ENCODE measurements at places on chromosomes 5 and 9.

DNA sequence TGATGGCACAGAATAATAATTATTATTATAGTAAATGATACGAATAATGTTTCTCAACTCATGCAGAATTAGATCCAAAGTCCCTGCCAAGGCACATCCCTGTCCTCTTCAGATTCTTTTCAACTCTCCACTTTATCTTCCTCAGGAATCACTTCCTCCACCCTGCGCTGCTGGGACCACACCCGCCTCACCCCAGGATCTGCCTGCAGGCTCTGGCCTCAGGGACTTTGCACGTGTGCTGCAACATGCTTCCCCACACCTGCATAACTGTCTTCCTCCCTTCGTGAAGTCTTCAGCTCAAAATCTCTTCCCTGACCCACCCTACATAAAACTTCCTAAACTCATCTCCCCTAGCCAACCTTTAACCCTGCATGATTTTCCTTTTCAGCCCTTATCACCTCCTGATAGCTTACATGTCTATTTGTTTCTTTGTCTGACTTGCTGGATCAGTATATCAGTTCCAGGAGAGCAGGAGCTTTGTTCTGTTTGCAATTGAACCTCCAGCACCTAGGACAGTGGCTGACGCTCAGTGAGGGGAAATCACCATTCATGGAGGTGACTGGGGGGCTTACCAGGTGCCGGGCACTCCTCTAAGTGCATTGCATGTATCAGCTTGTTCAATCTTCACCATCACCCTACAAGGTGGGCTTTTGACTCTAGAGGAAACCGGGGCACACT lies 47.5 kb upstream of the EGFLAM start:
- DNase-seq = no peak

DNA sequence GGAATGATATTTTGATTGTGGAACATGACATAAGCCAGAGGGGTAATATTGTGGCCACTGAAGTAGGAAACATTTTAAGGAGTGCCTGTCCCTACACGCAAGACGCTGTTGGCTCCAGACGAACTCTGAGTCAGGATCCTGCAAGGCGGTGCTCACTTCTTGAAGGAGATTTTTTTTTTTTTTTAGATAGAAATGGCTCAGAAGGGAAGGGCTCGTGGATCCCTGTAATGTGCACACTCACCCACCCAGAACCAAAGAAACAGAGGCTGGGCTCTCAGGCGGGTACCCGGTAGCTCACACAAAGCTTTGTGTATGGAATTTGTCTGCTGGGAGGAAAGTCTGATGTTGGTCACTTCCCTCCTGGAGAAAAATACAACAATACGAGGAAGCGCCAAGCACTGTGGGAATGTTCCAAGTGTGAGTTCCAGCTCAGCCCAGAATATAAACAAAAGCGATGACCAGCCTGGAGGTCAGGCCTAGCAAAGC lies 25.7 kb downstream of the RAPGEF1 start:
- no peak for DNase-seq

DNA sequence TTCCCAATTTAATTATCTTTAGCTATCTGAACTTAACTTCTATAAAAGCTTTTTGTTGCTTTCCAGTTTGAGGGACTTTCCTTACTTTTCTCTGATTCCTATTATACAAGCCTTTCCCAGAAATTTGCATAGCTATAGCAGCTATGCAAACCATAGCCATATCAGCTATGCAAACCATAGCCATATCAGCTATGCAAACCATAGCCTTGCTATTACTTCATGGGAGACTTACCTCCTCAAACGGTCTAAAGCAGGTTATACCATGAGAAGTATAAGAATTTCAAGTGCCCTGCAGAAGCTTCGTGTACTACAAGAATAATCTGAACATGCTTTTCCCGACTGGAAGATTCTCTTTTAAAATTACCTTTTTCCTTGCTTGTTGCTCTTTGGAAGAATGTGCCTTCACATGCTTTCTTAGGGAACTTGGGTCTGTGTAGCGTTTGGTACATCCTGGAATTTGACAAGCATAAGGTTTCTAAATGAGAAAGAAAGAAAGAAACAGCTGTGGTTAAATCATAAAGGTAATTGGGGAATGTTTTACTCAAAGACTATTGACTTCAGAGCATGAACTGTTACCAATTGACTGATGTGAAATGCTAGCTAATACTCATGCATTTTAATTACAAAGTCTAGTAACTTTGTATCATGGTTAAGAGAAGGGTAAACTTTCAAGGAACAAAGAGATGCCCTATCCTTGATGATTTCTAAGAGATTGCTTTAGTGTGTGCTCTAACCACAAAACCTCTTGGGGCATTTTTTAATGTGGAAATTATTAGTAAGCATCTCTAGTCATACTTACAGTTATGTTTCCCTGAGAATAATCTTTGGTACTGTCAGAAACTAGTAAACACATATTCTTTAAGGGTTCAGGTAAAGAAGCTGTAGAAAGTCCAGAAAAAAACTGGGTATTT lies 367.6 kb downstream of the GLIS3 start:
- no peak for DNase-seq

- no peak for DNase-seq
Observed at GRCh38 chr9:88342246-88342645, 46.0 kb upstream of the SPIN1 start.

- no peak for DNase-seq
Observed at GRCh38 chr9:124308606-124309491, 51.1 kb downstream of the NEK6 start.

- DNase-seq = no peak
Observed at GRCh38 chr5:143614831-143615230, 197.1 kb upstream of the HMHB1 start.

GRCh38 chr9:136365775-136366222 lies 2.3 kb upstream of the DNLZ start:
- no peak for DNase-seq

GRCh38 chr9:2355697-2355983 lies 265.9 kb upstream of the VLDLR start:
- DNase-seq = no peak

DNA sequence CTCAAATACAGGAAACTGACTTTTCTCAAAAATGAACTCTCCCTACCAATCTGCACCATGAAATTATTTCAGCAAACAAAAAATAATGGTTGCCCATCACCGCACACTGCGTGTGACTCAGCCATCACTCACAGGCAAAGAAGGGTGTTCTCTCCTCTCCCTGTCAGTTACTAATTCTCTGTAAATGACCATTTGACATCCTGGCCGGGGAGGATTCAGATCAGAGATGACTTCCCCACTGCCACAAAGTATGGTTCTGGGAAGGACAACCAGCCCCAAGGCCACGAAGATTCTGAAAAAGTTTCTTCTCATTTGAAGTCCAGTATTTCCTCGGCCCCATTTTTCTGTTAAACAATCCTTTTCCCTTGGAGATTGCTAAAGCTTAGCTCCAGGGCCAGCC lies 199.4 kb downstream of the AUH start:
- DNase-seq = no peak

DNA sequence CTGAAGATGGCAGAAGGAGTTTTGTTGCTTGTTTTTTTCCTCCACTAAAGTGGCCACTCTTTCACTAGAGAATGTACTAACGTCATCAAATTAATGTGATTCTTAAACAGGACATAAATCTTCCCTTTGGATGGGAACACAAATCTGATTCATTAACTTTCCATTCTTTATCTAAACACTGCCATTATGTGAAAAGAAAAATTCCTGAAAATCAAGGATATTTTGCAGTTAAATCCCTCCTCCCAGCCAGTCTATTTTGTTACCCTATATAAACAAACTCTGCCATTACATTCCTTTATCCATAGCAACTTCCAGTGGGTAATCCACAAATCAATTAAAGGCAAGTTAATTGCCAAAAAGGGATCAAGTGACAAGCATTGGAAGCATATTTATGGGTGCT lies 546.5 kb downstream of the PDE4D start:
- DNase-seq = no peak

GRCh38 chr5:91098541-91098940 lies 284.6 kb downstream of the ARRDC3 start:
- no peak for DNase-seq

DNA sequence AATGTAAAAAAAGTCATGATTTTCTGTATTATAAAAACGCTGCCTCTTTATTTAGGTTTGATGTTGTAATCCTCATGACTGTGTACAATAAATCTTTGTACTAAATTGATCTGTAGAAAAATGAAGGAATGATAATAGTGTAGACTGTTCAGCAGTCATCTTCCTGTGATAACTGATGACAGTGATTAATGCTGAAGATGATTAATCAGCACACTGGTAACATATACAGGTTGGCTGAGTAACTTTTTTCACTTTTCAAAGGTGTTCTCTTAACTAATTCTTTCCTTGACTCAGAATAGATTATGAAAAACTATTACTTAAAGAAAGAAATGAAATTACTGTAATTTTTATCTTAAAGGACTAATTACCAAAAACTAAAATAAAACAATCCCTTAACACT lies 122.5 kb downstream of the RFX3 start:
- no peak for DNase-seq

GRCh38 chr9:98379572-98379971 lies 124.1 kb upstream of the TBC1D2 start:
- DNase-seq = no peak

- DNase-seq = no peak
Observed at GRCh38 chr9:93149361-93149760, 15.3 kb upstream of the NINJ1 start.

DNA sequence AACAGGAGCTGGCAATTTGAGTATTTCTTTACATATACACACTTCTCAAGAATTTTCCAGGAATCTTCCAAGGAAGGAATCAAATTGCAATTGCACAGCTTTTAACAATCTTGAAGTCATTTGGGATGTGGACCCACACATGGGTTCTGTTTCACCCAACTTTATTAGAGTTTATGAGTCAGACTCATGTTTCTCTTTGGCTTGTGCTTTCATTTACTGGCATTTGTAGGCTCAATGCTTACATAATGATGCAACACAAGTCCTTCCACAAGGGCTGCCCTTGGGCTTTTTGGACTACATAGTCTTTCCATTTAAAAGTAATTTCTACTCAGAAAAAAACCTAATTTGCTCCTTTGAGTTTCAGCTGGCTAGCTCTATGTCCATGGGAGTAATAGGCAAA lies 4.6 kb upstream of the CDC37L1 start:
- DNase-seq = no peak

DNA sequence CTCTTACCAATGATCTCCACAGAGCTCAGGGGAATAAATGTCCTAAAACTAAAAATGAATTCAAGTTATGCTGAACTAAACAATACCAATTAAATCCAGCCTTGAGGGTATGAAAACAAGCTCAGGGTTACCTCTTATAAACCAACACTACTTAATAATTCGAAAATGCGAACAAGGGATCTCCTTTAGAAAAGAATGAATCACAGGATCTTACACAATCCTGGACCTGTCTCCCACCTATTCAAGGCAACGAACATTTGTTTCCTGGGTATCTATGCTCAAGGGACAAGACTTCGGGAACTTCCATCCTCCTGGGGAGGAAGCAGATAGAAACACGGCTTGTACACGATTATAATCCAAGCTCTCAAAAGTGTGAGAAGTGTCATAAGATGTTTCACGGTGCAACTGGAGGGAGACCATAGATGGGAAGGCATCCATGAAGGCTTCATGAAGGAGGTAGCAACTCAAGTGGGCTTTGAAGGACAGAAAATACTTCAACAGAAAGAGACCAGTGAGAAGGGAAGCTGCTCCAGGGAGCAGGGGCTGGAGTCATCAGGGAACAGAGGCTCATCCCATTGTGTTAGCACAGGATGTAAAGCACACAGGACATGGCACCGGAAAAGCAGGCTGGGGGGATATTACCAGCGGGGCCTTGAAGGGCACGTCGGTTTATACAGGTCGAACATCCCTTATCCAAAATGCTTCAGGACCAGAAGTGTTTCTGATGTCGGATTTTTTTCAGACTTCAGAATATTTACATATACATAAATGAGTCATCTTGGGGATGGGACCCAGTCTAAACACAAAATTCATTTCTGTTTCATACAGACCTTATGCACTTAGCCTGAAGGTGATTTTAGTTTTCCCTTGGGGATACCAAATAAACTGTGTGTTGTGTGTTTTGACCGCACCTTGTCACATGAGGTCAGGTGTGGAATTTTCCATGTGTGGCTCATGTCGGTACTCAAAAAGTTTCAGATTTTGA lies 87.4 kb downstream of the TLE1 start:
- no peak for DNase-seq

DNA sequence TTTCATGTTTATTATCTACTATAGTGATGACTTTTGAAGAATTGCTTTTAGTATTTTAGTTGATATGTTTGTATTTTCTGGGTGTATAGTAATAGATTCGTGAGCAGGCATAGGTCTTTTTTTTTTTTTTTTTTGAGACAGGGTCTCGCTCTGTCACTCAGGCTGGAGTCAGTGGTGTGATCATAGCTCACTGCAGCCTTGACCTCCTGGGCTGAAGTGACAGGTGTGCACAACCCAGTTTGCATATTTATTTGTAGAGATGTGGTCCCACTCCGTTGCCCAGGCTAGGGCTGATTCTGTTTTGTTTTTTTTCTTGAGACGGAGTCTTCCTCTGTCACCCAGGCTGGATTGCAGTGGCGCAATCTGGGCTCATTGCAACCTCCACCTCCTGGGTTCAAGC lies 11.9 kb downstream of the ERBIN start:
- DNase-seq = no peak

GRCh38 chr9:122364117-122364782 lies 6.6 kb upstream of the PTGS1 start:
- no peak for DNase-seq

- no peak for DNase-seq
Observed at GRCh38 chr9:33787839-33788238, 7.5 kb upstream of the PRSS3 start.

DNA sequence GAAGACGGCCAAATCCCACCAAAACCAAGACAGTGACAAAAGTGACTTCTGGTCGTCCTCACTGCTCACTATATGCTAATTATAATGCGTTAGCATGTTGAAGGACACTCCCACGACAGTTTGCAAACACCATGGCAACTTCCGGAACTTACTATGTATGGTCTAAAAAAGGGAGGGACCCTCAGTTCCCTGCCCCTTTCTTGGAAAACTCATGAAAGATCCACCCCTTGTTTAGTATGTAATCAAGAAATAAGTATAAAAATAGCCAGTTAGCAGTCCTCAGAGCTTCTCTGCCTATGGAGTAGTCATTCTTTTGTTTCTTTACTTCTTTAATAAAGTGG lies 9.5 kb downstream of the FCN2 start:
- DNase-seq = no peak

- DNase-seq = no peak
Observed at GRCh38 chr5:75395277-75395676, 58.3 kb downstream of the HMGCR start.

- DNase-seq = no peak
Observed at GRCh38 chr5:161545344-161546094, 1.0 kb downstream of the GABRB2 start.

DNA sequence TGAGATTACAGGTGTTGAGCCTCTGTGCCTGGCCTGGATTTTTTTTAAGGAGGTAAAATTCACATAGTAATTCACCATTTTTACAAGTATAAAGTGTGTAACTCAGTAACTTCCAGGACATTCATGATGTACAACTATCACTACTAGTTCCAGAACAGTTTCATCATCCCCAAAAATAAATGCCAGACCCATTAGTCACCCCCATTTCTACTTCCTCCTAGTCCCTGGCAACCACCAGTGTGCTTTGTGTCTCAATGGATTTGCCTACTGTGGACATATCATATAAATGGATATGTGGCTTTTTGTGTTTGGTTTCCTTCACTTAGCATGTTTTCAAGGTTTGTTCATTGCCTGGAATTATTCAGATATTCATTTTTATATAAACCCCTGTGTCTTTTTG lies 72.5 kb upstream of the PANK3 start:
- no peak for DNase-seq
